ENCODE measurements at places on chromosomes 12 and 14.

GRCh38 chr14:65832431-65833266 lies 420.1 kb downstream of the FUT8 start:
- DNase-seq: no peak

DNA sequence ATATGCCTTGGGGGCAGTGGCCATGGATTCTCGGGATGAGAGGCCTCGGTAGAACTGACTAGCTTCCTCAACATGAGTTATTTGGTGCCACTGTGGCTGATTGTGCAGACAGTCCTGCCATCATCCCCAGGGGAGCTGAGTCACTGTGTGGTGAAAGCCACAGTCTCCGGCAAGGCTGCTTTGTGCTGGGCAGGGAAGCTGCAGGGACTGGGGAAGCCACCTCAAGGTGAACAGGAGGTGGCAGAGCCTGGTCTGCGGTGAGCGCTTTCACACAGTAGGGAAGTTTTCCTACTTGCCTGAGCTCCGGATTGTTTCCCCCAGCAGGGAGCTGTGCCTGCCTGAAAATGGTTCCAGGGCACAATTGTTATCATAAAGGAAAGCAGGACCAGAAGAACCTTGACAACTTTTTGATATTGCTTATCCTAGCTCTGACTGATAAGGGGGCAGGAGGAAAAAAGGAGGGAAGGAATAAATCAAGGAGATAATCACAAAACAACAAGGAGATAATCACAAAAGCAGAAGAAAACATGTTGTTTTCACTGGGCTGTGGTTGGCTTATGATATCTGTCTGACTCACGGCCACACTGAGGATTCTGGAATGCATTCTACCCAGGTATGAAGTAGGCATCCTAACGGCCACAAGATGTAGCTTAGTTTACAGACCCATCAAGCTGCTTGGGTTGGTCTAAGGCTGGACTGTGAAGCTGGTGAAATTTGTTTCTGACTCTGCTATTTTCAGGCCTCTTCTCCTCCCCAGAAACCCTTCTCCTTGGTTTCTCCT lies 32.2 kb upstream of the GNG2 start:
- DNase-seq: no peak

DNA sequence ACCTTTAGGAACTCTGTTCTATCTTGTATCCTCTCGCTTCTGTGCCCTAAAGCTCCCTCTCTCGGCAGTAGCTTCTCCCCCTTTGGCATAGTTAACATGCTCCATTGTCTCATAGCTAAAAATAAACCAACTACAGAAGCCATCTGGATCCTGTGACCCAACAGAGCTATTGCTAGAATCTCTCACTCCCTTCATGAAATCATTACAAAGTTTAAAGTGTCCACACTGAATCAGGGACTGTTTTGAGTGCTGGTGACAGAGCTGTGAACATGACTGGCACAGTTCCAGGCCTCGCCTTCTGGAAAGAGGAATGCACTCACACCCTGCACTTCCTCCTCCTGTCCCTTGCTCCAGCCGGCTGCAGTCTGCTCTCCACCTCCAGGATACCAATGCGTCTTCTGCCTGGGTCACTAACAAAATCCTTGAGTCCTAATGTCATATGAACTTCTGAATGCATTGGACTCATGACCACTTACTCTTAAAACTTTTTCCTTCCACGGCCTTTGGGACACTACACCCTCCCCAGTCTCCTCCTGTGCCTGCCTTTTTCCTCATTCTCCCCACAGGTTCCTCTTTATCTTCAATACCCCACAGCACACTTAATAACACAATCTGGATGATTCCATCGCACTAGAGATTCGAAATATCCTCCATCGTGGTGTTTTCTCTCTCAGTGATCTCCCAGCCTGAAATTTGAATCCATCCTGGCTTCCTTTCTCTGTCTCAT lies 13.2 kb downstream of the PLBD1 start:
- peak; percentile 23 for DNase-seq

DNA sequence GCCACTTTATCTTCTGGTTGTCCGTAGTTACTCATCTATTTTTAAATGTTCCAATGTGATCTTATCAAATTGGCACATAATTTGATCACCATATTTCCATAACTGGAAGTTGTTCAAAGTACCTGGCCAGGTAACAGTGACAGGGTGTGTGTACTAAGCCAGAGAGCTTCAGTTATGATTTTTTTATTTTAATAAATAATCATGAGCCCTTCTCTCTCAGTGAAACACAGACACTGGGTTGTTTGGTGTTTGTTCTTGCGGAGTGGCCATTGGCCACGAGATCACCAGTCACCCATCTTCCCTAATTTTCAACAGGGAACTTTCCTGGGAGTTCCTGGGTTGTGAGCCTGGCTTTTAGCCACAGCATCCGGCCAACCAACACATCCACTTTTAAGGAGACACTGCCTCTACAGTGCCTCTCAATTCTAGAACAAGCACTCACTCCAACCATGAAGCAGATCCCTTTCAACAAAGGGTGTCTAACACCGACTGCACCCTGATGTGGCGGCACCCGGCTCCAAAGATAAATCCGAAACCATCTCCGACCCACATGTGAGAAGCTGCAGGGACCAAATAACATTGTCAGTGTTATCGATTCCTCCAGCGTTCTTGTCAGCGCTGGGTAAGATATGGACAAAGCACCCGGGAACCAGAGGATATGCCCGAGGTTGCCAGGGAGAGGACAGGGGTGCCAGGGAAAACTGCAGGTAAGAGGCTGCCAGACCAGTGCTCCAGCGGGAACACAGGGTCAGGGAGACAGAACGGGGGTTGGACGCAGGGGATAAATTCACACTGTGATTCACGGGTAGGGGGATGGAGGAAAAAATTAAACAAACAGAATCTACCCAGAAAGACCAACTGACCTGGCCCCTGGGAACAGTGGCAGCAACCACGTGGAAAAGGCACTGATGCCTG lies 49.9 kb downstream of the FOXN3 start:
- DNase-seq: no peak

DNA sequence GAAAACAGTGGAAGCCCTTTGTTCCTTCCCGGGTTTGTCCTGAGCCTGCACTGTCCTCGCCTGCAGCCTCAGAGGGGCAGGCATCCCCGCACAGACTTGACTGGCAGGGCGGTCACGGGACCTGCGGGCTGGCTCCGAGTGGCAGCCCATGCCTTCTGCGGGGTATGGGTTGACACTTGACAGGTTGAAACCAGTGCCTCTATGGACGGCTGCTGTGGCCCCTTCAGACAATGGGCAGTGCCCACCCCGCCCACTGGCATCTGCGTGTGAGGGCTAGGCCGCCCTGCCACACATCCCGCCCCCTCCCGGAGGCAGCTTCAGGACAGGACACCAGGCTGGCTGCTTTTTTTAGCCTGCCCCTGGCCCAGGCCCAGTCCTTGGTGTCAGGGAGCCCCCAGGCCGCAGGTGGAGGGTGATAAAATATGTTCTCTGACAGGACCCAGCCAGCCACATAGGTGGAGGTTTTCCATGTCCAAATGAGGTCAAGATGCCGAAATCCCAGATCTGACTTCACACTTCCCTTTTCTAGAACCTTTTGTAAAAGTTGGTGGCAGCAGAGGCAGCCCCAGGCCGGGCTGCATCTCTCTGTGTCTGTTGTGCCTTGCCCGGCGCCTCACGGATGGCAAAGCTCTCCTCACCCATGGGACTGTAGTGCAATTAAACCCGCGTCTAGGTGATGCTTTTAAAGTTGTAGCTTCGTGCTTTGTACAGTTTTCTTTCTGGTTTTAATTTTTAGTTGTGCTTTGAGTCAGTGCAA lies 10.0 kb downstream of the ANKRD9 start:
- no peak for DNase-seq

GRCh38 chr14:54627540-54628363 lies 60.8 kb downstream of the SAMD4A start:
- no peak for DNase-seq

DNA sequence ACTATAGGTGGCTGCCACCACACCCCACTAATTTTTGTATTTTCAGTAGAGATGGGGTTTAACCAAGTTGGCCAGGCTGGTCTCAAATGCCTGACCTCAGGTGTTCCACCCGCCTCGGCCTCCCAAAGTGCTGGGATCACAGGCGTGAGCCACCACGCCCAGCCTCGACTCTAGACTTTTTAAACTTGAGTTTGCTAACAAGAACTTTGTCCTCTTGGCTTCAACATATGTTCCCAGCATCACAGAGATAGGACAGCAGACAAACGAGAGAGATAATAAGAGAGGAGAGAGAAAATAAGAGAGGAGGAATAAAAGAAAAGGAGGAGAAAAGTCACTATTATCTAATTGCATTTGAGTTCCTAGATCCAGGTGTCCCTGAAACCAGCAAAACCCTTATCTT lies 119.1 kb downstream of the CEP83 start:
- DNase-seq: no peak

- no peak for DNase-seq
Observed at GRCh38 chr12:27711317-27711682, 668 bp downstream of the MRPS35 start.

DNA sequence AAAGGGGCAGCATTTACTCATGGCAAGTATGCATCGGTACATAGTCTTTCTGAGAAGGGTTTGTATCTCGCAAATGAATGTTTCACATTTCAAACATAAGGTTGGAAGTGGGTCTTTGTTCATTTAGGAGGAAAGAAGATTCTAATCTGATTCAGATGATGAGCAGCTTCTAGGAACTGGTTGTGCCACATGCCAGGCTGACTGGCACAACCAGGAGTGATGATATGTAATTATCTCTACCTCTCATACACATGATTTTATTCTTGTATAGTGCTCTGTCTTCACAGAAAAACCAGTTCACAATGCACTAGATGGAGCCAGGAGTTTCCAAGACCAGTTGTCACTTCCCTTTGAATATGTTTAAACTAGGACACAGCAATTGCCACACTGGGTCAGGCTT lies 13.7 kb upstream of the BEST3 start:
- no peak for DNase-seq

DNA sequence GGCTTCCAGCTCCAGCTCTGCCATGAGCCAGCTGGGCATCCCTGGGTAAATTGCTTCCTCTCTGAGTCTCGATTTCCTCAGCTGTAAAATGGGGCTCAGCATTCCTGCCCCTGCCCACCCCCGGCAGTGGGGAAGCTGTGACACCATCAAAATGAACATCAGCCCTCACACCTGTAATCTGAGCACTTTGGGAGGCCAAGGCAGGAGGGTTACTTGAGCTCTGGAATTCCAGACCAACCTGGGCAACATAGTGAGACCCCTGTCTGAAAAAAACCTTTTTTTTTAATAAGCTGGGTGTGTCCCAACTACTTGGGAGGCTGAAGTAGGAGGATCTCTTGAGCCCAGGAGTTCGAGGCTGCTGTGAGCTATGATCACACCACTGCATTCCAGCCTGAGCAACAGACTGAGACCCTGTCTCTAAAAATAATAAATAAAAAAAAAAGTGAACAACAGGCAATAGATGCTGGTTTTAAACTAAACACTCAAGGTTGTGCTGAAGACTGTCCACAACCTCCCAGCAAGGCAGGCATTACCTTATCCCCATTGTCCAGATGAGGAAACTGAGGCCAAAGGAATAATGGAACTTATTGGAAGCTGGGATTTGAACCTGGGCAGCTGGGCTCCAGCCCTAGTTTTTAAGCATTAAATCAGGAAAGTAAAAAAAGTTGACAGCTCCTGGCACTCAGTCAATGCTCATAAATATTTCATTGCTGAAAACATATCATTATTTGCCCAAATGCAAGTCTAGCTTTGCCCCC lies 4.3 kb downstream of the TRPV4 start:
- DNase-seq: no peak

DNA sequence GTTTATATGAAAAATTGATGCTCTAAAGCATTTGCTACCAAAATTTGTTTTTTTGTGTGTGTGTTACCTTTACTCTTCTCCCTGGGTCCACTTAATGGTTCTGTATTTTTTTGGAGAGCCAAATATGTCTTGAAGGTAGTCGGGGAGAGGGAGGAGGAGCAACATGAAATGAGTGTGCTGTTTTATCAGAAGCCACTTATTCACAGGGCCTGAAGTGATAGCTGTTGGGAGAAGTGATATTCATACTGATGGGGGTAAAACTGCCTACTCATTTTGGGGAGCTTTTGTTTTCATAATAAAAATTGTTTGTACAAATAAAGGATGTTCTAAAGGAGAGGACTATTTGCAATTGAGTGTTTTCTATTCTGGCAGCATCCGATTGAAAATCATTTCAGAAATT lies 29.2 kb downstream of the CRADD start:
- no peak for DNase-seq

DNA sequence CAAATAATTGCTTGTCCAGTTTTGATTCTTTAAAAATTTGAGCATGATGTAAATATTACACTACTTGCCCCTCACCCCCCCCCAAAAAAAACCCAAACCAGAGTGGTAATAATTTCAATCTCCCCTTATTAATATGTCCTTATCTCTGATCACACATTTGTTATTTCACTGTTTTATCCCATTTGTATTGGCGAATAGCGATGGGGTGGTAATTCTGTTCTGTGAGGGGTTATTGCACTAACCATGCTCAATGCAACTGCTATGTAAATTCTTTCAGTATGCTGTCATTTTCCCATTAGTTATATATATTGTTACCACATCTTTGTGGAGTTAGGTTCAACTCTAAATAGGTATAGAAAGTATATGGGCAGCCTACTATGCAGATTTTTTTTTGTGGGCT lies 1.1 kb downstream of the RIMKLB start:
- DNase-seq: no peak

DNA sequence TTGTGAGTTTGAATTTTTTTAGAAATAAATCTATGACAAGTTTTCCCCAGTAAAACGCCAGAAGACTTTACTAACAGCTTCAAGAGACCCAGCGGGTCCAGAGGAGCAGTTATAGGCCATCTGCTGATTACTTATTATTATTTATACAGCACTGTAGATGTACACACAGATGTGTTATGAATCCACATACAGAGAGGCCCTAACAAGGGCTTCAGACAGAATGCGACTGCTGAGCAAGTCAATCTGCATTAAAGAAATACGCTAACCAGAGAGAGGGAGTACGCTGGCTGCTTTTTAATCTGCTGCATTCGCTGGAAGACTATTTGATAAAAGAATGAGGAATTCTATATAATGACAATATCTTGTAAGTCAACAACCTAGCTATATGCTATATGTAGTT lies 32.5 kb downstream of the ATF7 start:
- DNase-seq: no peak

GRCh38 chr12:29639893-29640495 lies 142.5 kb upstream of the OVCH1 start:
- DNase-seq: no peak

DNA sequence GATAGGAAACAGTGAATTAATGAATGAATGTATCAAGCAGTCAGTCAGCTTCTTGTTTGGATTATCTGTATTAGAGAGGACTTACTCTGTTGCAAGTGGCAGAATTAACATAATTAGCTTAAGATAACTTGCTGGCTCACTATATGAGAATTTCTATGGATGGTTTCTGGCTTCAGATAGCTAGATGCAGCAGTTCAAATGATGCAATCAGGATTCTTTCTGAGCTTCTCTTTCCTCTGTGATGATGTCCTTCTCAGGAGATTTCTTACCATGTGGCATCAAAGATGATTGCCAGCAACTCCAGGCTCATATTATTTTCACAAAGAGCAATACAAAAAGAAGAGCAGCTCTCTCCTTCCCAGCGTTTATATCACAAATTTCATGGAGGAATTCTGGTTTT lies 30.7 kb downstream of the FRMD6 start:
- DNase-seq: no peak

- DNase-seq: no peak
Observed at GRCh38 chr12:68842784-68843567, 35.0 kb downstream of the MDM2 start.

- DNase-seq: no peak
Observed at GRCh38 chr14:92341791-92342190, 18.8 kb downstream of the SLC24A4 start.
